ENCODE measurements at places on chromosomes 12 and 14.
A peak's percentile ranks its signal among the peaks of the same experiment; 100 is the strongest.

DNA sequence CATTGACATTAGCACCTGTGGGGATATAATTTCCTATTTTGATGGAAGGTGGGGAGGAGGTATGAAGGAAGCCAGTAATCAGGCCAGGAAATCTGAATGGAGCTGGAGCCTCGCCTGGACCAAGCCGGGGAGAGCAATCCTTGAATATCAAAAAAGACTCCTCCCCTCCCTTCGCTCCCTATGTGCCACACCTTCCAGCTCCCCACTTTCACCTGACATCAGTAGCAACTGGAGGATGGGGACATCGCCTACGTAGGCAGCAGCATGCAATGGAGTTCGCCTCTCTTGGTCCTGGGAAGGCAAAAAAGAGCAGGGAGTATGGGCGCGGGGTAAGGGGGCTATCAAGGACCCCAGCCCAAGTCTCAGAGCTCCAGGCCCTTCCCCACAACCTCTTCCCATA lies 1.1 kb downstream of the ANKRD52 start:
- DNase-seq, result no peak

- no peak for DNase-seq
These were observed 17.5 kb upstream of the BEGAIN start for GRCh38 chr14:100604709-100605108.

GRCh38 chr14:76236172-76237130 lies 84.7 kb downstream of the GPATCH2L start:
- DNase-seq, result no peak

- DNase-seq, result peak; percentile 100
These were observed at the start of gene SIX1 for GRCh38 chr14:60648934-60649874. SIX1 (minus strand) TSS chr14:60649477; CDS start chr14:60649189, 288 bp downstream.

DNA sequence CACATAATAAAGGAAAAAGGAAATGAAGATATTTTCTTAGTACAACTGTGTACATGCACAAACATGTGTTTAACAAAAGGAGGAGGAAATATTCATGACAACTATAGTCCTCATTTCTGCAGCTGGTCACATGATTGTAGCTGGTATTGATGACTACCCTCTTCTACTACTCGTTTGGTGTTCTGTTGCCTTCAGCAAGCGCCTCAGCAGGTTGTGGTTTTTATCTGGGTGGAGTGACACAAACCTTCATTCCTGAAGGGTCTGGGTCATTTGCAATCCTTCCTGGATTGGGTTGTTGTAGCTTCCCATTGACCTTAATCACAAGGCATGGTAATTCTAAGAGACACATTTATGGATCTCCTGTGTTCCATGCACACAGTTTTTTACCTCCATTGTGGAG lies 1009.9 kb upstream of the USP15 start:
- DNase-seq, result no peak

DNA sequence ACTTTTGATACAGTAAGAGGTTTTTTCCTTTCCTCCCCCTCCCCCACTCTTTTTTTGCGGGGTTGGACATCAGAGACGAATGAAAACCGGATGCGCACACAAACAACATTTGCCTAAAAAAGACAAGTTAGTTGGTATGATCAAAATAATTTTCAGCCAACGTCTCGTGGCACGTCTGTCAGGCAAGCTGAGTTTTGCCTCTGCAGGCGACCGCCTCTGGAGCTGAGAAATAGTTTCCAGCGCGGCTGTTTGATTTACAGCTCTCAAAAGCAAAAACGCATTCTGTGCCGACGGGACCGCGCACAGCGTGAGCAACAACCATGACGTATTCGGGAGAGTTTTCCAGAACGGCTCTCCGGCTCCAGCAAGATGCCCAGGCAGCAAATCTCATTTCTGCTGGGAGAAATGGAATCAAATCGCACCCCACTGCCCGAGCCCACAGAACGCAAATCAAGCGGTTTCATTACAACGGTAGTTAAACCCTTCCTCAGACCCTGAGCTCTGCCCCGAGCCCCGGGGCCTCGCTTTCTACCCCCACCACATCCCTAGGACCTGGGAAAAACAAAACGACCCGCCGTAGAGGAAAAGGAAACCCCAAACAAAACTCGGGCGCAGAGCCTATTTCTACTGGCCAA lies 14.2 kb upstream of the CALM1 start:
- DNase-seq, result no peak

GRCh38 chr14:42429401-42429800 lies 822.7 kb downstream of the LRFN5 start:
- no peak for DNase-seq

- DNase-seq, result no peak
These were observed 33.6 kb upstream of the CRY1 start for GRCh38 chr12:107126796-107127481.

DNA sequence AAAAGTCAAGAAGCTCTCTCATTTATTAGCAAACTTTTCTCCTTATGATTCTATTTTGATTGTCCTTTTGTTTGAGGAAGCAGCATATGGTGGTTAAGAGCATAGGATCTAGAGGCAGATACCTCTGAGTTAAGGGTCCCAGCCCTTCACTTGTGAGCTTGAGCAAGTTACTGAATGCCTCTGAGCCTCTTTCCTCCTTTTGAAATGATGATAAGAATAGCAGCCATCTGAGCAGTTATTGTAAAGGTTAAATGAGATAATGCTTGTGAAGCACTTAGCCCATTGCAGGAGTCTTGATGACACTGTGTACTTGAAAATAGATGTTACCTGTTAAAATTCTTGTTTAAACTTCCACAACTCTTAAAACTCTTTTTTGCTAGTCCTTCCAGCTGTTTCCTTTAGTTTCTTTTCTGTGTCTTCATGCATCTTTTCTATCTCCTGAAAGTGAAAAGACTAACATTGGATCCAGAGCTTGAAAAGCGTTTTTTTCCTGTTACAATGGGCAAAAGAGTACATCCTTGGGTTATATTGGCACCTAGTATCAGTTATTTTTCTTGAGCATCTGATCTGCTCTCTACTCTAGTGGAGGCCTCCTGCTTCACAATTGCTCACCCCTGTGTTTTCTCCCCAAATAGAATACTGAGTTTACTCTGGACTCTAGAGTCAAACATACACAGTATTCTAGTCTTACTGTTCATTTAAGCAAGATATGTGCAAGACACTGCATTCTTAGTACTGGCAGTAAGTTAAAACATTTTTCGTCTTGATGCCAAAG lies 3.1 kb downstream of the HIF1A start:
- DNase-seq, result no peak

- no peak for DNase-seq
These were observed 65.6 kb upstream of the FICD start for GRCh38 chr12:108449478-108449877.

GRCh38 chr12:96526110-96526509 lies 36.7 kb downstream of the CFAP54 start:
- DNase-seq, result no peak

- no peak for DNase-seq
These were observed 91.1 kb upstream of the DHRS4 start for GRCh38 chr14:23862513-23862912.

DNA sequence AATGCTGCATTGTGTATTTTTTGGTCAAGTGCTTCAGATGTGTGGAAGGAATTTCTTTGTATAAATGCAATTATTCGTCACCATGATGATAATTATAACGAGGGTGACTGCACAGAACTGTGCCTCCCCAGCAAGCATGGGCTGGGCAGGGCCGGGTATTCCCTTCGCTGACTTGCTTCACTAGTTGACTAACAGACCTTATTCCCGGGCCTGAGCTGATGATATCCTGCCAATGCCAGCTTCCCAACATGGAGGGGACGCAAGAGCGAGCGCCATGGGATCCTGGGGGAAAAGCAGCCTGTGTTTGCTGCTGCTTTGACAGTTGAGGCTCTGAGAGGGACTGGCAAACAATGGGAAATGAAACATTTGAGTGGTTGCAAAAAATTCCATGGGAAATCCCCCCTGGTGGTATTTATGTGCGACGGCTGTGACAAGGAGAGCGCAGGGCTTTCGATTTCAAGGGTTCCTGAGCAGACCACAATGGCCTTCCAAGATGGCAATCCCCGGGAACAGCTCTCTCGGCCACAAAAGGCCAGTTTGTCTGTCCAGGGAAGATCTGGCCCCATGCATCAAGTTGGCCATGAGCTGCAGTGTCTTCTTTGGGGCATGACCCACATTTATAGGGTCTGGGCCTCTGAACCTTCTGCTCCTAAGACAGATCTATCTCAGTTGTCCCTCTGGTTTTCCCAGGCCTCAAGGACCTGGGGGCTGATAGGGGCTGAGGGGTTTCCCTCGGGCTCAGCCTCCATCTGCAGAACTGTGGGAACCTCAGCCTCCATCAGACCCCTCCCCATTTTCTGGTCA lies 21.9 kb upstream of the MAP1LC3B2 start:
- DNase-seq, result no peak

- DNase-seq, result no peak
These were observed 9.2 kb upstream of the CCDC197 start for GRCh38 chr14:93987815-93988476.

- DNase-seq, result no peak
These were observed 109.6 kb downstream of the EML5 start for GRCh38 chr14:88683119-88683518.

GRCh38 chr14:21248338-21248737 lies 20.9 kb downstream of the HNRNPC start:
- DNase-seq, result no peak

DNA sequence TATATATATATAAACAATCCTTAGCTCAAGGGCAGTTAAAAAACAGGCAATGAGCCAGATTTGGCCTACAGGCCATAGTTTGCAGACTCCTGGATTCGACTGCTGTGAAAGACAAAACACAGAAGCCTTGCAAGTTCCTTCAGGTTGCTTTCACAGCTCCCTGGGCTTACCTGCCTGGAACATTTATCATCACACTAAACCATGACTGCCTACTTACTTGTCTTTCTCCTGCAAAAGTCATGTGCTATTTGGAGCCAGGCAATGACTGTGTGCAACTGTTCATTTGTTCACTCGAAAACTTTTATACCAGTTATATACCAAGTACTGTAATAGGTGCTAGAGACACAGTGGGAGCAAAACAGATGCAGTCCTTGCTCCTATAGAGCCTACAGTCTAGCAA lies 2.2 kb upstream of the RPS6KA5 start:
- DNase-seq, result no peak

GRCh38 chr12:20368651-20369304 lies 441 bp downstream of the PDE3A start:
- peak; percentile 12 for DNase-seq

DNA sequence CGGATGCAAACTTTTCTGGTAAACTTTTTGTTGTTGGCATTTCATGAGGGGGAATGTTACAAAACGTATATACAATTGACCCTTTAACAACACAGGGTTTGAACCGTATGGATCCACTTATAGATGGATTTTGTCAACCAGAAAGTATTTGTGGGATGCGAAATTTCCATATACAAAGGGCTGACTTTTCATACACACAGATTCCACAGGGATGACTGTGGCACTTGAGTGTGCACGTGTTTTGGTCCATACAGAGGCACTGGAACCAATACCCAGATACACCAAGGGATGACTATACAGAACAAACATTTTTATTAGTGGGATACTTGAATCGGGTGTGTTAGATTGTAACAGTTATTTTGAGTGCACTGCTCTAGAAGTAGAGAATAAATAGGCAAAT lies 29.8 kb upstream of the CCT2 start:
- peak; percentile 68 for DNase-seq

Measured in urothelium cell line (cell line).